ENCODE measurements at places on chromosomes 5 and 9.

DNA sequence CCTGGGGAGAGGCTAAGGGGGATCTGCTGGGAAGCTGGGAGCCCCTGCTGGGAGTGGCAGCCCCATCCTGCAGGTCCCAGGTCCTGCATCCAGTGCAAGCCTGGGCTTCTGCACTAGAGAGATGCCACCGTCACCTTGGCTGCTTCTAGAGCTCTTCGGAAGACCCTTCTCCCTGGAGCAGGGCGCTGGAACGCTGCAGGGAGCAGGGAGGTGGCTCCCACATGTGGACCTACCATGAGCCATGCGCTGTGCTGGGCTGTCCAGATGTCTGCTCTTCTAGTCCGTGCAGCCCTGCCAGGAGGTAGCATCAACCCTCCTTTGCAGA lies 90.9 kb upstream of the PHYKPL start:
- no peak for DNase-seq

DNA sequence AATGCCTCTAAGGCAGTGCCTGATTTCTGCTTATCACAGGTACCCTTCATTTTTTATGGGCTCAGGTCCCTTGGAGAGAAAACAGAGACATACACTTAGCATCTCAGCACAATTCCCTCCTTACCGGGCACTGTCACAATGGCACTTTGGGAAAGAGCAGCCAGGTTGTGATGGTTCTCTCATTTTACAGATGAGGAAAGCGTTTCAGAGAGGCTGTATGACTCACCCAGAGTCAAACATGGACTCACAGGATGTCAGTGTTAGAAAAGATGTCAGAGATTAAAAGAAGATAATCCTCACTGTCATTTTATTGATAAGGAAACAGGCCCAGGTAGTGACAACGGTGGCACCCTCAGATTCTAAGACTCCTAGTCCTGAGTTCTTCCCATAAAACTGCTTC lies 12.0 kb upstream of the SLC31A2 start:
- no peak for DNase-seq

GRCh38 chr5:133792655-133793054 lies 175.8 kb downstream of the C5orf15 start:
- no peak for DNase-seq

- DNase-seq: no peak
Measured at GRCh38 chr5:35370871-35371270, 140.6 kb upstream of the PRLR start.

DNA sequence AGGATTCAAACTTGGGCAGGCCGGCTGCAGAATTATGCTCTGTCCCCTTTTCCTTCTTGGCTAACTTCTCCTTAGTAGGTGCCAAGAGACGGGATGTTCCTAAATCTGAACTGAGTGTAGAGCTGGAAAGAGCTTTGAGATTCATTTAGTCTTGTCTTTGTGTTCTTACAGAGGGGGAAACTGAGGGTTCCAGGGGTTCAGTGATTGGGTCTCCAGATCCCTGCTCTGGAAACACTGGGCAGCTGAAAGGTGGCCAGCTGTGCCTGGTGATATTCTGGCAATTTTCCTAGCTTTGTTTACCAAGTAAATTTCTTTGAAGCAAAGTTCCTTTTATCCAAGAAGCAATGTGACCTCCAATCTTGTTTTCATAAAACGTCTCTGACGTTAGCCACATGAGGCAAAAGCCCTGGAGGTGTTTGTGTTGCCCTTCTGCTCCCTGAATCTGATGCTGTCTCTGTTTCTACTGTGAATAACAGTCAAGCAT lies 288.7 kb downstream of the ZSWIM6 start:
- DNase-seq: no peak

- DNase-seq: no peak
Measured at GRCh38 chr9:34524349-34524748, 1.6 kb upstream of the ENHO start.

- no peak for DNase-seq
Measured at GRCh38 chr9:125784286-125785049, 37.3 kb downstream of the PBX3 start.

GRCh38 chr5:159907689-159908590 lies 8.3 kb upstream of the ADRA1B start:
- DNase-seq: no peak

- no peak for DNase-seq
Measured at GRCh38 chr5:127344931-127345330, 54.3 kb downstream of the MEGF10 start.

GRCh38 chr5:73946278-73946677 lies 320.3 kb downstream of the ARHGEF28 start:
- DNase-seq: no peak

- no peak for DNase-seq
Measured at GRCh38 chr5:149061341-149061740, 1.5 kb downstream of the SH3TC2 start.

DNA sequence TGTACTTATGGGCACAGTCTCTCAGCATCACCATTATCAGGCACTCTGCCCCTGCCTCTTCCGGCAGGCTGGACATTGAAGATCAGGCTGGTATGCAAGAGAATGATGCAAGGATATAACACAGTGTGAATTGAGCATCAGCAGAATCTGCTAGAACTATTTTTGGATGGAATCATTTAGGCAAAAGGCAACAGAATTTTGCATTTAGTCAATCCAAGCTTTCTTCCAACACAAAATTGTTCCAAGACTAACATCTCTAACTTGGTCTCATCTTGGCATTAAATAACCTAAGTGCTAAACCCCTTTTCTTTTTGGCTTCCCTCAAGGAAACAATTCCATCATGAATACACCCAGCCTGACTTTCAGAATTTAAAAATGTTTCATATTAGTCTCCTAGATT lies 339.9 kb downstream of the PRELID2 start:
- no peak for DNase-seq

GRCh38 chr5:132718544-132719312 lies 18.6 kb downstream of the KIF3A start:
- no peak for DNase-seq

DNA sequence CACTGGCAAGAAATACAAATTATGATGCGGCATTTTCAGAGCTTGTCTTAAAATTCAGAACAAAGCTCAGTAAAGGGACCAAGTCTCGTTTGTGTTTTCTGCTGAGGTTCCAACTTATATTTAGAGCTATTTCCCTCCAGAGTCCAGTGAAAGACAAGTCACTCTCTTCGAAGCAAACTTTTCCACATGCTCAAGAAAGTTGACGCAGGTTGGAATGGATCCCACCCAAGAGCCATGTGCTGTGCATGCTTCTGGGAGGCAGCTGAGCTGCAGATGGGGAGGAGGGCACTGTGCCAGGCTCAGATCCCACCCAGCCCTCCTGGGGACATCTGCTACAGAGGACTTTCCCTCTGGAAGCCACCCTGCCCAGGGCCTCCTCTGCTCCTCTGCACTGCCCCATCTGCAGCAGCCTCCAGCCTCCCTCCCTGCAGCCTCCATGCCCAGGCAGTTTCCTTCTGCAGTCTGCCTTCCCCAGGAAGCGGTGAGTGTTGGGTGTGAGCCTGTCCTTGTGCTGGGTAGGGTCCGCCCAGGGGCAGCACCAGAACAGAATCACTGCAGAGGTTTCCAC lies 75.3 kb downstream of the COL23A1 start:
- DNase-seq: no peak

- DNase-seq: peak; percentile 42
Measured at GRCh38 chr9:90301277-90301653, 341.4 kb downstream of the DIRAS2 start.

GRCh38 chr5:132059043-132059695 lies 1.3 kb upstream of the IL3 start:
- DNase-seq: no peak

GRCh38 chr9:134266418-134266817 lies 59.8 kb upstream of the RXRA start:
- DNase-seq: no peak

DNA sequence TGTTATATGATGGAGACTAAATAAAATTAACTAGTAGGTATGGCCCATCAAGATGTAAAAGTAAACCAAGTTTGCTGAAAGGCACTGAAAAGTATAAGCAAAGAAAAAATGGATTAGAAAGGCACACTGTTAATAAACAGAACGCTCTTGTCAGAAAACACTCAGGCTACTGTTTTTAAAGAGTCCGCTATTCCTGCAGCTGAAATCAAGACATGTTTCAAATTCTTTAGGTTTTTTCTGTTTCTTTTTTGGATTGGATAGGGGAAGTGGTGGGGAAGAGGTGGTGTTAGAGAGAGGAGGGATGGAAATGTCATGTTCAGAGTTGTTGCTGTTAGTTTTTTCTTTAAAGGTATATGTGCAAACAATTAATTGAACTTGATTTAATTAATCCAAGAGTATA lies 17.5 kb downstream of the OSTF1 start:
- DNase-seq: no peak

- no peak for DNase-seq
Measured at GRCh38 chr9:38333047-38333446, 59.5 kb upstream of the ALDH1B1 start.

GRCh38 chr9:72718503-72718902 lies 197.1 kb downstream of the TMC1 start:
- DNase-seq: no peak

DNA sequence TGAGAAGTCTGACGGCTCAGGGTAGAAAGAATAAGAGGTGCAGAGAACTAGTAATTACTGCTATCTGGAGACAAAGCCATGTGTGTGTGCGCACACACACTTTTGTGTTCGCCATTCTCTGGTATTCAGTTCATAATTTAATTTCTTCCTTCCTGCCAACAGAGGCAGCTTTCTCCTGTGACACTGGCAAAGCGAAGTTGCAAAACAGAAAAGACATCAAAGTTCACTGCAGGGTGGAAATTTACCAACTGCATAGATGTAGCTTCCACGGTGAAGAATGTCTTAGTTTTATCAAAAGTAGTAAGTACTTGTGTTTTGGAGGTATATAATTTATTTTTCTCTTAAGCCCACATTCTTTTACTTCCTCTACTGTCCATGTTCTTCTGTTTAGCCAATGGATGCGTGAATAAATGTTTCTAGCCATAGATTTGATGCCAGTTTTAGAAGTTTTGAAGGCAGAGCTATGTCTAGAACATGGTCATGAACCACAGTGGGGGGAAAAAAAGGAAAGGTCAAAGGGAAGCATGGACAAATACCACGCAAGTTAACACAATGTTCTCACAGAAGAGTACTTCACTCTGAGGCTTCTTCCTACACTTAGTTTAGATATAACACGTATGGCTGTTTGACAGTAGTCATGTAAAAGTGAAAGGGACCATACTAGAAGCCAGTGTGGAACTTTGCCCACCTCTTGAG lies 536.5 kb upstream of the GRIA1 start:
- no peak for DNase-seq

GRCh38 chr9:123771690-123772089 lies 158.2 kb downstream of the DENND1A start:
- DNase-seq: peak; percentile 21

GRCh38 chr5:174381241-174381640 lies 335.7 kb downstream of the NSG2 start:
- no peak for DNase-seq

- DNase-seq: no peak
Measured at GRCh38 chr5:125103459-125103858, 357.0 kb upstream of the ZNF608 start.

DNA sequence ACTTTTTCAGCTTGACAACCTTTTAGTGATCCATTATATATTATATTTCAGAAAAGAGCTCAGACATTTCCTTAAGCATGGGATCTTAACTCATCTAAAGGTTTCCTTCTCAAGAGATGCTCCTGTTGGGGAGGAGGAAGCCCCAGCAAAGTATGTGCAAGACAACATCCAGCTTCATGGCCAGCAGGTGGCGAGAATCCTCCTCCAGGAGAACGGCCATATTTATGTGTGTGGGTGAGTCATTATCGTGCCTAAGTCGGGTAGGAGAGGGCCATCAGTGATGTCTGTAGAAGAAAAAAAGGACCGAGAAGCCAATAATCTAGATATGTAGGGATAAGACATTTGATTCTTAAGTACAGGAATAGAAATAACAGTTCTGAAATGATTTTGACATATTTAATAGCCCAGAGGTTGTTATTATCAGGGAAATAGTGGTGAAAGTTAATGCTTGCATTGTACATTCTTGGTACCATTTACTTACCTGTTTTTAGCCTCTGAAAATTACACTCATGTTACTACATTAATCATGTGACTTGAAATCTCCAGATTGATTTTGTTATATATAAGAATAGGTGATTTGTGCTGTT lies 28.2 kb downstream of the MTRR start:
- peak; percentile 62 for DNase-seq

DNA sequence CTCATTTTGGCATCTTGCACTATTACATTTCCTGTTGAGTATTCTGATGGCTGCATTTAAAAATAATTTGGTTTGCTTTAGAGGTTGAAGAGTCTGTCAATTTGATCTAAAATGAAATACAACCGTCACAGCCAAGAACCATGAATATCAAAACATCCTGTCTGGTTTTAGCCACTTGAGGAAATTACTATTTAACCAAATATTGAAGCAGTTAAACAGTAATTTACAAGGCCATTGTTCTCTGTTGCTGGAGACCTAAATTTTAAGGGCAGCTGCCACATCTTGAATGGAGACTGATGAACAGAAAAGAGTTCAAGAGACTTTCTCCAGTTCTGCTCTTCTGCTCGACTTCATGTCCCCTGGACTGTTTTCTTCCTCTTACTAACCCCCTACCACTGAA lies 549.4 kb downstream of the LRRC70 start:
- no peak for DNase-seq

DNA sequence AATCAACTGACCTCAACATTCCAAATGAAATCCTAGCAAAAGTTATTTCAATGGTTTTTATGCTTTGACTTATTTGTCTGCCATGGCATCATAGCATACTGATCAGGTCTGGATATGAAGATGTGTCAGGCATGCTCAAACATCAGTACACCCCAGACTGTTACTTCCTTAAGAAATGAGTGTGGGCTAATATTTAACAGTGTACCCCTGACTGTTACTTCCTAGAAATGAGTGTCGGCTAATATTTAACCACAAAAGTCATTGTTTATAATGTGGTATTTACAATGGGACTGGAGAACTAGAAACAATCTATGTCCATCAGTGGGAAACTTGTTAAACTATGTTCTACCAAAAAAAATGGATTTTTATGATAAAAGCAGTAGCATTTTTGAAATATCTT lies 38.1 kb upstream of the HNRNPA0 start:
- DNase-seq: no peak

DNA sequence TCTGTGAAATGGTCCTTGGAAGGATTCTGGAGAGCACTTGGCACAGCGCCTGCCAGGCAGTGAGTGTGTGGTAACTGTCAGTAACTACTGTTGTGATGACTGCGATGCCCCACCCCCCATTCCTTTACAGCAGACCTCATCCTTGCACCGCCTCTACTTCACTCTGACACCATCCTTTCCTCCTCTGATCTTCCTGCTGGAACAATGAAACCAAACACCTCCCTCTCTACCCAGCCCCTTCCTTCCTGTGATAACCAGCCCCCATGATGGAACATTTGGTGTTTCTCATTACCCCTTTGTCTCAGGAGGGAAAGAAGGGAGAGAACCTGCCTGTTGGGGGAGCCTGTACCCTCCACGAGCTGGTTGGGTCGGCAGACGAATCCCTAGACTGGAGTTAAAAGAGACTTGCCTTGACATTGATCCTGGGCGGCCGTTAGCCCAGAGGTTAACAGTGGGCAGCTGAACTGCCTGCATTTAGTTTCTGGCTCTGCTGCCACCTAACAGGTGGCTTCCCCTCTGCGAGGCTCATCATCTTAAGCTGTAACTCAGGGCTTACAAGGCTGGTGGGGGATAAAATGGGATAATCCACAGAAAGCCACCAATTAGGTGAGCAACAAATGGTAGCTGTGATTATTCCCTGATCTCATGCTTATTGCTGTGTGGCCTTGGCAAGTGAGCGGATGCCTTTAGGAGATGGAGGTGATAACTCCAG lies 34.2 kb upstream of the GRPEL2 start:
- DNase-seq: no peak

Data from NB4 (cell line).